ENCODE measurements at places on chromosomes 12 and 14. TPM values are rescaled to one million over a fixed set of nuclear protein-coding genes. Genes with fewer than 3 reads are reported as not detected.

GRCh38 chr12:45244561-45245343 lies 28.9 kb downstream of the ANO6 start:
- no peak for DNase-seq

DNA sequence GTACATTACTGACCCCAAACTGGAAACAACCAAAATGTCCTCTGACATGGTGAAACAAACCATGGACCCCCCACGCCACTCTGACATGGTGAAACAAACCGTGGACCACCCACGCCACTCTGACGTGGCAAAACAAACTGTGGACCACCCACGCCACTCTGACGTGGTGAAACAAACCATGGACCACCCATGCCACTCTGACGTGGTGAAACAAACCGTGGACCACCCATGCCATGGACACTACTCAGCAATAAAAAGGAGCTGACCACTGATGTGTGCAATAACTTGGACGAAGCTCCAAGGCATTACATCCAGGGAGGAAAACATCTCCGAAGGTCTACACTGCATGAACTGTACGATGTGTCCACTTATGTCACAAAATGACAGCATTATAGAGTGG lies 3.1 kb upstream of the GOLGA3 start:
- no peak for DNase-seq

- DNase-seq, result no peak
Measured at GRCh38 chr12:14452336-14452735, 86.9 kb downstream of the ATF7IP start.

GRCh38 chr14:104939666-104940410 lies 15.2 kb downstream of the PLD4 start:
- no peak for DNase-seq

DNA sequence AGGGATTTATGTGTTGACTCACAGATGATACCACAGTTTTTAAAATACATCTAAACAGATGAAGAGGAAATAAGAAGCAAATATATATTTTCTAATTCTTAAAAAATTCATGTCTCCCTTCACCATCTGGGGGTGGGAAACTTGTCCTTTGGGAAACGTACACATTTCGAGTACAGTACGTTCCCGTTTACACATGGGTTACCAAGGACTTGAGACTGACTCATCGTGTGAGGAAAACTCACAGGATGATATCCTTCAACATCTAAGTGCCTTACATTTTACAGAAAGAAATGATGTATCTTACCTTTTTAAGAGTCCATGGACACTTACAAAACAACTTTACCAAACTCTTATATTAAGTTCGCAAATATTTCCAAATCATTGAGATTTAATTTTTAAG lies 16.0 kb upstream of the FBLN5 start:
- no peak for DNase-seq

GRCh38 chr14:40694023-40694422 lies 912.7 kb upstream of the LRFN5 start:
- DNase-seq, result no peak

DNA sequence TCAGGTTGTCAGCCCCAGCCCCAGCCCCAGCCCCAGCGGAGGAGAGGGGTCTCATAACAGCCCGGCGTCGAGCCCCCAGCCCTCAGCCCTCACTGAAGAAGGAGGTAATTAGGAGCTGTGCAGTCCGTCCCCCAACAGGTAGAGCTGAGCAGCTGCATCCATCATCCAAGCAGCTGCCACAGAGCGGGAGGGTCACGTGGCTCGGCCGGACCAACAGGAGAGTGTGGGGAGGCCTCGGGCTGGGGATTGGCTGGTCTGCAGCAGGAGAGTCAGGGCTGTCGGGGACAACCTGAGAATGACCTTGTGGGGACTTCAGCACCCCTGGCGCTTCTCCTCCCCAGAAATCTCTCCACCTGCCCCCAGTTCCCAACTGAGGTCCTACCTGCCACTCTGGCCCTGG lies 29.6 kb downstream of the SMUG1 start:
- DNase-seq, result peak; percentile 17

DNA sequence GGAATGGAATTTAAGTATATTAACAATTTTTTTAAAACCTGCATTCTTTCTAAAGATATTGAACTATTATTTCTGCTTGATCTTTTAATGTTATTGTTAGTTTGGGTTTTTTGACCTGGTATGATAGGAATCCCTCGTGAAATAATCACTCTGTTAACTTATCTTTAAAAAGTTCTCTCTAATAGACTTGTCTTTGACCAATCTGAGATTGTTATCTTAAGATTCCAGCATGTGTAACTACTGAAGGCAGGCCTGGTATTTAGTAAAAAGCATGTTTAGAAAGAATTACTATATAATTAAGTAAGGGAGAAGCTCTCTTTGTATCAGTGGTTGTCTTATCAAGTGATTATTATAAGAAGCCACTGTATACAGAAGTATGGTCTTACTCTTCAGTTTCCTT lies 4.8 kb downstream of the TMTC2 start:
- no peak for DNase-seq

DNA sequence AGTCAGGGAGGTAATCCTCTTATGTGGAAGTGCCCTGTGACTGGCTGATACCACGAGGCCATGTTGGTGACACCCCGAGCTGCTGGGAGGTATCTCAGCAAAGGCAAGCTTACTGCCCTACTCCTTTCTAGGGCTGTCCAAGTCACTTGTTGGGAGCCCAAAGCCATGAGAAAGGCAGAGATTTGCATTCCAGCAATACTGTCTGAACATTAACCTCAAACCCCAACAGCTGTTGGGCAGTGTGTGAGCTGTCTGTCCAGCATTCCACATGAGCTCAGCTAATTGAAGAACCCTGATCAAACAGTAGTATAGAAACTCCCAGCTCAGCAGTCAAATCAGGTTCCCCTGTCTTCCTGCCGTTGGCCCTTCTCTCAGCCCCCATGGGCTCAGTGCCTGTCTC lies 9.2 kb downstream of the ABHD4 start:
- DNase-seq, result no peak

DNA sequence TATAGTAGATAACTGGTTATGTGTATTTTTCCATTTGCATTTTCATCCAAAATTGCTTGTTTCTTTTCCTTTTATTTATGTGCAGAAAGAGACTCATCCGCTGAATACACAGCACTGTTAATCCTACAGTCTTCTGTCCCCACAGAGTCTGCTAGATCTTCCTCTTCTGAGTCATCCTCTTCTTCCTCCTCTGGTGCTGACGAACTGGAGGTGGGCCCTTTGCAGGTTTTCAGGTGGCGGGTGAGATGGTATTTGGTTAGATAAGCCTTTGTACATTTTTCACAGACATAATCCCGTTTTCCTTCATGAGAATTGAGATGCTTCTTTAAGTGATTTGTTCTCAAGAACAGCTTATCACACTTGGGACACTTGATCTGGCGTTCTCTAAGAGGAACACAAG lies 26.8 kb downstream of the PRDM4 start:
- DNase-seq, result no peak

- no peak for DNase-seq
Measured at GRCh38 chr14:21525962-21526671, at the start of gene SALL2. Gene SALL2, minus strand, starts transcription at chr14:21526346. Its CDS starts 219 bp downstream, at chr14:21526127.

- no peak for DNase-seq
Measured at GRCh38 chr14:89249972-89250654, 166.9 kb downstream of the FOXN3 start.

Gene KRT78
- not detected for polyA plus RNA-seq

Gene NINJ2
- polyA plus RNA-seq, result 0.12 TPM

Gene KIF26A
- 0.02 TPM for polyA plus RNA-seq

Gene AICDA
- polyA plus RNA-seq, result not detected

Gene MYRFL
- 0.06 TPM for polyA plus RNA-seq

Gene RNASE11
- polyA plus RNA-seq, result not detected

Gene LBHD2
- polyA plus RNA-seq, result not detected

Gene SMOC1
- polyA plus RNA-seq, result 10.6 TPM

Gene CLMN
- 12.0 TPM for polyA plus RNA-seq

Gene CACNA2D4
- polyA plus RNA-seq, result not detected

Gene IL22
- polyA plus RNA-seq, result not detected

Gene AKAP6
- 0.48 TPM for polyA plus RNA-seq

Gene RPL10L
- polyA plus RNA-seq, result not detected

Data from mammary epithelial cell (primary cell).